ENCODE measurements at places on chromosomes 7 and 10.

GRCh38 chr7:132996581-132997242 lies 85.2 kb downstream of the CHCHD3 start:
- DNase-seq: no peak

DNA sequence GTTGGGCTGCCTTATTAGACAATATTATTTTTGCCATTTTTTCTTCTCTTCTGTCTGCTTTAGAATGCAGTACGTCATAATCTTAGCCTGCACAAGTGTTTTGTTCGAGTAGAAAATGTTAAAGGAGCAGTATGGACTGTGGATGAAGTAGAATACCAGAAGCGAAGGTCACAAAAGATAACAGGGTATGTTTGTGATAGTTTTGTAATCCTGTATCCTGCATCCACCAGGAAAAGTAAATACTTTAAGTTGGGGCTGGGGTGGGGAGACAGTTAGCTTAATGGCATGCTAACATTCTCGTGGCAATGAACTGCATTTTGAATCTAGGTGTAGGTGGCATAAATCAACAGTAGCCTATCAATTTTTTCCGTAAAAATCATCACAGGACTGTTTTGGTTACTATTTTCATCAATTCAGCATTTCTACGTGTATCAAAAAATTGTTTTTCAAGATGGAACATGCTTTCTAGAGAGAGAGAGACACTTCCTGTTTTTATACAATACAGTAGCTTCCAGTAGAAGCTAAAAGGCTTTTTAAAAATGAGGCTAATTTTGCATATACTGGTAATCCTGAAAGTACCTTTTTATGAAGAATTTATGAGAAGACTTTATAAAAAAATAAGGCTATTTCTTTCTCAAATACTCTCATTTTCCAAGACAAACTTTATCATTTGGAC lies 247.5 kb downstream of the FOXP2 start:
- no peak for DNase-seq

- no peak for DNase-seq
These were observed 97.1 kb downstream of the GNAI1 start for GRCh38 chr7:80231707-80232106.

DNA sequence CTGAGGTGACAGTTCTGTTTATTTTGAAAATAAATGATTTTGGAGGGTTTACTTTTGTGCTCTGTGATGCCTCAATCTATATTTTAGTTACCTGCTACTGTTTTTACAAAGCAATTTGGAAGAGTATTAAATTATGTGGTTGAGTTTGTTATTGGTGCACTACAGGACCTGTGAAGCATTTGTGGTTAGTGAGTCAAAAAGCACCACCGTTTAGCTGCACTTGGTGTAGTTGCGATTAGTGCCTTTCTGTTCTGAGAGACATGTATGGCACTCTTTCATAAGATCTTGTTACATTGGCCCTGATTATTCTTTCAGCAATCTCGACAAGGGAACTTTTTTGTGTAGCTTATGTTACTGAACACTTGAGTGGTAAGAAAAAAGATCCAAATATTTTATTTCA lies 132.2 kb downstream of the BBS9 start:
- no peak for DNase-seq

- DNase-seq: no peak
These were observed 57.1 kb upstream of the TM9SF3 start for GRCh38 chr10:96643920-96644319.

GRCh38 chr10:60572511-60573194 lies 183.0 kb upstream of the ANK3 start:
- peak; percentile 29 for DNase-seq

GRCh38 chr7:138963675-138964074 lies 17.5 kb downstream of the KIAA1549 start:
- DNase-seq: no peak

GRCh38 chr10:97332591-97333350 lies 1.8 kb downstream of the FRAT2 start:
- DNase-seq: no peak

GRCh38 chr10:3036155-3037021 lies 31.0 kb upstream of the PFKP start:
- no peak for DNase-seq

- DNase-seq: no peak
These were observed 372.6 kb downstream of the LRMDA start for GRCh38 chr10:75803816-75804552.

- DNase-seq: no peak
These were observed 79.5 kb downstream of the SLC13A1 start for GRCh38 chr7:123120286-123120685.

- DNase-seq: no peak
These were observed 3.4 kb downstream of the POLD2 start for GRCh38 chr7:44119829-44120380.

- peak; percentile 19 for DNase-seq
These were observed 23.9 kb downstream of the OPALIN start for GRCh38 chr10:96334616-96335526.

DNA sequence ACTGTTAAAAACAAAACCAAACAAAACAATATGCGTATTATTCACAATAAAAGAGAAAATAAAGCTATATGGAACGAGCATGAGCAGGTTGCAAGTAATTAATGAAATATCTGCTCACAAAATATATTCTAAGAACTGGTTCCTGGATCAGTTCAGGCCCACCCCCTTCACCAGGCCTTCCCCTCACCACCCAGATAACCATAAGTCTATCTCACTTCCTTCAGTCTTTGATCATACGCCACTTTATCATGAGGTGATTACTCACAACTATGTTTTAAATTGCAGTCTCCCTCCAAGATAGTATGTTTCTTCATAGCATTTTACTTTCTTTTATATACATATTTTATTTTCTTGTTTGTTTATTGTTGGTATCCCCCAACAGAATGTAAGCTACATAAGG lies 263.1 kb upstream of the HGF start:
- DNase-seq: no peak

DNA sequence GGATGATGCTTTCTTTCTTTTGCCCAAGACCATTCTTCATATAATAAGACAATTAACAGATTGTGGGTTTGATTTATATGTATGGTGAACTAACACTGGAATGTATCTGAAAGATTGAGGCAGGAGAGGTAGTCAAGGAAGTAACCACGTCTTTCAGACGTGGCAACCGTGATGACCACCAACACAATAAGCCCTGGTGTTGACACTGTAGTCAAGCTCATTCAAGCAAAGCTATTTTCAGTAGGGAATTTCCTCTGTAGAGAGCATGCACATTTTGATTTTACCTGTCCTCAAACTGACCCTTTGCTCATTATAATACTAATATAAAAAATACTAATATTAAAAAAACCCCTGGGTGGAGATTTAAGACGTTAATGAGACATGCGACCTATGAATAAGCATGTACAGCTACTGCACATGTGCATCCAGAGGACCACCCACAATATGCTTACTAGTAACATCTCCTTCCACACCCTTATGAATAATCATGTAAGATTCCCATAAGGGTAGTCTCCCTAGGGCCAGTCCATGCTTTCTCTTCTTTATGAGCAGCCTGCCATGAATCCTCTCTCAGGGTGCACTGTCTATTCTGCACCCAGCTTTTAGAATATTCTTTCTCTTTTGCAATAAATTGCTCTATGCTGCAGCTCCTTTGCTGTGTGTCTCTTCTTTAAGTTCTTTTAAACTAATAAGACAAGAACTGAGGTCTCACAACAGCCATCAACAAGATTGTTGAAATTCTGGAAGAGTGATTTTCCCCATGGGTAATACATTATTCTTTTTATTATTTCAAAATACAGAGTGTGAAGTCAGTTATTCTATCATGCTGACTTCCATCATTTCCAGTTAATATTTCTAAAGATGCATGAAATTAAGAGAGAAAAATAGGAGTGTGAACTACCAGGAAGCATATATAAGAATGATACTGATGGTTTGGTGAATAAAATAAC lies 151.3 kb upstream of the NPVF start:
- DNase-seq: no peak

DNA sequence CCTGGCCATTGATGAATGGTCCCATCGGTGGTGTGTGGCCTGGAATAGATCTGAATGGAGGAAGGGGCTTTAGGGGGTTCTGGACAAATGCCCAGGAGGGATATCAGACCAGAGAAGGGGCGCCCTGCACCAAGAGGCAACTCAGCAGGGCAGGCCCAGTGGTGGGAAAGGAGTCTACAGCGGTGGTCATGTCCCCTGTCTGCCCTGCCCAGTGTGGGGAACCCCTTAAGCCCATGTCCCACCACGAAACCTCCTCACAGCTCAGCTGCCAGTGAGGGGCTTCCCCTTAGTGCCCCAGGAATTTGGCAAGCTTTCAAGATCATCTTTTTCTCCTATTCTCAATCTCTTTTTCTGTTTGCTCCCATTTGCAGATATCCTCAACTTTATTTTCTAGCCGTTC lies 14.1 kb upstream of the CCSER2 start:
- no peak for DNase-seq

DNA sequence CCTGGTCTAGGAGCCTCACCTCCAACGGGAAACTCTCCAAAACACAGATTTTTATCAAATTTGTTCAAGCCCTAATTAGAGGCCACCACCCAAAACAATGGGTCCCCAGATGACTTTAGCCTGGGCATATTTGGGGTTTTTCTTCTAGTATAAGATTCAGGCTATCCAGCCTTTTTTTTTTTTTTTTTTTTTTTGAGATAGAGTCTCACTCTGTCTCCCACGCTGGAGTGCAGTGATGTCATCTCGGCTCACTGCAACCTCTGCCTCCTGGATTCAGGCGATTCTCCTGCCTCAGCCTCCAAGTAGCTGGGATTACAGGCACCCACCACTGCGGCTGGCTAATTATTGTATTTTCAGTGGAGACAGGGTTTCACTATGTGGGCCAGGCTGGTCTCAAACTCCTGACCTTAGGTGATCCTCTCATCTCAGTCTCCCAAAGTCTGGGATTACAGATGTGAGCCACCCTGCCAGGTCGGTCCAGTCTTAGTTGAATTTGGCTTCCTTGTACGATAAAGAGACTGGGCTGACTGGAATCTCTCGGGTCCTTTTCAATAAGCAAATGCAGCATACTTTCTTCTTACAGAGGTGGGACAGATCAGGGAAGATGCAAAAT lies 91.4 kb upstream of the KLF6 start:
- no peak for DNase-seq

- DNase-seq: no peak
These were observed 63.3 kb upstream of the CHST15 start for GRCh38 chr10:124156524-124157260.

All from NCI-H1105 treated with DMSO at 0.1 percent for 48 hours (cell line).